ENCODE measurements at places on chromosomes 6 and 20.

GRCh38 chr6:154558513-154558912, 48.0 kb upstream of the CNKSR3 start:
- no peaks in the 10 kb centered on the region for H3K27me3 ChIP-seq
- H3K27ac ChIP-seq = no peak overlapping the region
- no peak for DNase-seq
- no peaks in the 10 kb centered on the region for H3K4me1 ChIP-seq
- H3K36me3 ChIP-seq = no peaks in the 10 kb centered on the region

- H3K4me3 ChIP-seq = no peak overlapping the region
- no peaks in the 10 kb centered on the region for H3K36me3 ChIP-seq
- H3K27ac ChIP-seq = no peak overlapping the region
- no peaks in the 10 kb centered on the region for H3K4me1 ChIP-seq
These were observed 16.1 kb downstream of the TAF4 start for GRCh38 chr20:62049342-62050165.

- H3K36me3 ChIP-seq = no peaks in the 10 kb centered on the region
- no peaks in the 10 kb centered on the region for H3K4me1 ChIP-seq
- no peak overlapping the region for H3K4me3 ChIP-seq
- H3K27ac ChIP-seq = no peak overlapping the region
- DNase-seq = no peak
These were observed 348.7 kb upstream of the MANEA start for GRCh38 chr6:95228636-95229035.

DNA sequence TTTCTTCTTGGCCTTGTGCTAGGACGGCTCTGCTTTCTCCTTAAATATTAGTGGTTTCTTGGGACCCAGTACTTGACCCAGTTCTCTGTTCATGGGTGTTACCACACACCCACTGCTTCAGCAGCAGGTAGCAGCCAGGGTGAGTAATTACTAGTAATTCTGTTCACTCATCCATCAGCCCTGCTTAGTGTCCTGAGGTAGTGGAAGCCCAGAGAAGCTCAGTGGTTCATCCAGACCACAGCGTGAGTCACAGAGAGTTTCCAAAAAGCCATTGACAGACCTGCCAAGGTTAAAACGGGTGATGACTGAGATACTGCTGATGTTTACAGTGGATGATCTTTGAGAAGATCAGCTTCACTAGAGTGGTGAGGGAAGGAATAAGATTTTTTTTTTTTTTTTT, 51.7 kb upstream of the HINT3 start:
- no peaks in the 10 kb centered on the region for H3K27me3 ChIP-seq
- no peak overlapping the region for H3K27ac ChIP-seq
- no peaks in the 10 kb centered on the region for H3K4me1 ChIP-seq
- H3K4me3 ChIP-seq = no peak overlapping the region
- no peak for DNase-seq
- no peaks in the 10 kb centered on the region for H3K36me3 ChIP-seq

DNA sequence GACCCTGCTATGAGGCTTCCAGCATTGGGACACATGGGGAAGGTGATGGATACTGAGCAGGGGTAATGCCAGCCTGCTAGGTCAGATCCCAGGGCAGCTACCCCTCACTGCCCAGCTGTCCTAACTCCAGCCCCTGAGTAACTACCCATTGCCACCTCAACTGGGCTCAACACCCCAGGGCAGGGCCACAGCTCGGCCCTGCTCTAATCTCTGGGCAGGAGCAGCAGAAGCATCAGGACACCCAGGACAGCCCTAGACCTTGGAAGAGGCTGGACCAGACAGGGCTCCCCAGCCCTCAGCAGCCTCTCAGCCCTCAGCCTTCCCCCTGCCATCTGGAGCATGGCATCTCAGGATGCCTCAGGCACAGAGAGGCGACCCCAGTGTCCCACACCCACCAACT, 67.4 kb upstream of the TOP1 start:
- H3K27ac ChIP-seq = no peak overlapping the region
- no peaks in the 10 kb centered on the region for H3K27me3 ChIP-seq
- H3K36me3 ChIP-seq = no peaks in the 10 kb centered on the region

- no peak overlapping the region for H3K4me3 ChIP-seq
- DNase-seq = no peak
- no peaks in the 10 kb centered on the region for H3K27me3 ChIP-seq
- H3K27ac ChIP-seq = no peak overlapping the region
These were observed 15.1 kb downstream of the RTN4IP1 start for GRCh38 chr6:106614166-106614565.

DNA sequence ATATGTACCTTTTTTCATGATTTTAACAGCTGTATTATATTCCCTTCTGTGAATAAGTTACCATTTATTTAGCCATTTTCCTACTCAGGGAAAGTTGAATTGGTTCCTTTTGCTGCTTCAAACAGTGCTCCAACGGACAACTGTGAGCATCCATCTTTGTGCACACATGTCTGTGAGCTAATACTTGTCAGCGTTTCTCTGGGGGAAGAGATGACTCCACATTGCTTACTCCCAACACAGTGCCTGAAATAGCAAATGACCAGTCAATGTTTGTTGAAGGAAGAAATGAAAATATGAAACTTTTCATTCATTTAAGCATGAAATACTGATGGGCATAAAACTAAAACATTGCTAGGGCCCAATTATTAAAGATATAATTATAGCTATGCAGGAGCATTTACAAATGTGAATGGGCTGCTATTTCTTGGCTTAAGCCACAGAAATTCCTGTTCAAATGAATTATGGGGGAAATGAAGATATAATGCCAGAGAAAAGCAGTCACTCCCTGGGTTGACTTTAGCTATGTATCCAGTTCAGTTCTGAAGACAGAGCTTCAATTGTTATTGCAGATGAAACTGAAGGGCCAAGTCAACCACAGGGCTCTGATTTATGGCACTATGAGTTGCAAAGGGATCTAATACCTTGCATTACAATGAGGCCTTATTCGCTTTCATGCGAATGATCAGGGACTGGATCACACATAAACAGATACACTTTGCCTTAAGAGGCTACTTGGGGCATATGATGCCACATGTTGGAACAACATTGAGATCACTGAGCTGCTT, 47.4 kb upstream of the FOXC1 start:
- H3K4me1 ChIP-seq = no peaks in the 10 kb centered on the region
- no peaks in the 10 kb centered on the region for H3K27me3 ChIP-seq
- H3K27ac ChIP-seq = no peak overlapping the region
- DNase-seq = no peak
- H3K36me3 ChIP-seq = no peaks in the 10 kb centered on the region

All from gastrocnemius medialis (tissue), 4 donors.